ENCODE measurements at places on chromosomes 7 and 10. TPM values are rescaled to one million over a fixed set of nuclear protein-coding genes. Genes with fewer than 3 reads are reported as not detected.

GRCh38 chr7:47506382-47507339, 75.2 kb downstream of the TNS3 start:
- no peaks in the 10 kb centered on the region for H3K36me3 ChIP-seq
- no peak for DNase-seq
- H3K4me1 ChIP-seq: no peaks in the 10 kb centered on the region
- no peak overlapping the region for H3K27ac ChIP-seq

DNA sequence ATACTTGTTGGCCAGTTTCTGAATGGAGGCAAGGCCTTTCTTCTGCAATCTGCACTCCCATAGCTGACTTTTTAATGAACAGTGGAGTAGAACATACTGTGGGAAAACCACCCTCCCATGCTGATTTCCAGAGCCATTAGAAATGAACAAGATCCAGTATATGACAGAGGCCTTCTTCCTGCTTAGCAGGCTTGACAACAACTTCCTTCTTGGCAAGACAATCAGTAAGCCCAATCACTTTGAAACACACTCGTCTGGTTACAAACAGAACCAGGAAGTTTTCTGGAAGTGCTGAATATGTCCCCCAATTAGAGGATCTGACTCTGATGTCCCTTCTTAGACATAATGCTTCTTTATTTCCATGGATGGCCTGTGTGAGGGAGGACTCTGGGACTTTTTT, 103.4 kb downstream of the SAMD9 start:
- H3K27ac ChIP-seq: 0 out of 3 replicates have a peak overlapping the region, but pooled peaks have one; percentile 4
- H3K4me3 ChIP-seq: no peak overlapping the region
- H3K36me3 ChIP-seq: no peaks in the 10 kb centered on the region
- peaks cover 35% of the 10 kb centered on the region for H3K4me1 ChIP-seq

DNA sequence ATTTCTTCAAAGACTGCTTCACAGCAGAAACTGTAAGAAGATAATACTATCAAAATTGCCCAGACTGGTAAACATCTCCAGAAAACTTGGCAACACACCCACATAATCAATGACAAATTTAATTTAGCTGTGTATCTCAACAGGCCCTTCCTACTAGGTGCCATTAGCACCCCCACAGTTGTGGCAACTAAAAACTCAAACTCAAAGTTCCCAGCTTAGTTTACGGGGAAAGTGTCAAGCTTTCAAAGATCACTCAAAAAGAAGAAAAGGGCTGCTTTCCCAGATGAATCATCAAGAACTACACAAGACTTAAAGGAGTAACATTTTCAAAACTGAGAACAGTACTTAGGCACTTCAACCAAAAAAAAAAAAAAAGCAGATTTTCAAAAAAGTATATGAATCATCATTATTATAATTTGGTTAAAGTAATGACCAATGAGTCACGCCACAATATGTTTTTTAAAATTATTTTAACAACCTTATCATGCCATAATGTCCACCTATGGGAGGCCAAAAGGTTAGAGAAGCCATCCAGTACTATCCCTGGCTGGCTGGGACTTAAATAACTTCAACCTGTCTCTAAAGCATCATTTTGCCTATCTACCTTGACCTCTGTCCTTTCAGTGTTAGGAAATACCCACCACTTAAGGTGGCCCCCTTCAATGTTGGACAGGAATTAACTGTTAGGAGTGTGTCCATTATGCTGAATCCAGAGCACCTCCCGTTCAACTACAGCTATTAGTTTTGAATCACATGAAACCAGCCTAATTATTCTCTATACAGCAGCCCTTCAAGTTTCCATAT, 90.8 kb downstream of the ZFAND4 start:
- DNase-seq: no peak
- no peaks in the 10 kb centered on the region for H3K36me3 ChIP-seq

DNA sequence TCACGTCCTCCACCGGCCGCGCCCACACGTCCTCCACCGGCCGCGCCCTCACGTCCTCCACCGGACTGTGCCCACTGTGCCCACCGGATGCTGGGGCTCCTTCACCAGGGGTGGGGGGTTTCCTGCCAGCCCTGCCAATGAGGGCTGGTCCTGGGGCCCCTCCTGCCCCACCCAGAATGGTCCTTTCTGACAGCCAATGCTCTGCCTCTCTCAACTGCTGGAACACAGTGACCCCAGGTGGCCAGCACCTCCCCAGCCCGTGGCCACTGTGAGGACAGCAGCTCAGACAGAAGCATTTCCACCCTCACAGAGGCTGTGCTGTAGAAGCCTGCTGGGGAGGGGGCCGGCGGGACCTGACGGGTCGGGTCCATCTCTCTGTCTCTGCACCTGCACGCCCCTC, 90.1 kb upstream of the DNAAF5 start:
- peak; percentile 68 for DNase-seq
- peak overlapping the region; percentile 39 for H3K4me3 ChIP-seq
- H3K27me3 ChIP-seq: no peaks in the 10 kb centered on the region
- peak overlapping the region; percentile 52 for H3K27ac ChIP-seq

The ITPRID1 gene
- not detected for total RNA-seq

The RPEL1 gene
- total RNA-seq: 0.07 TPM
